ENCODE measurements at places on chromosomes 5 and 9.
A peak's percentile ranks its signal among the peaks of the same experiment; 100 is the strongest.

DNA sequence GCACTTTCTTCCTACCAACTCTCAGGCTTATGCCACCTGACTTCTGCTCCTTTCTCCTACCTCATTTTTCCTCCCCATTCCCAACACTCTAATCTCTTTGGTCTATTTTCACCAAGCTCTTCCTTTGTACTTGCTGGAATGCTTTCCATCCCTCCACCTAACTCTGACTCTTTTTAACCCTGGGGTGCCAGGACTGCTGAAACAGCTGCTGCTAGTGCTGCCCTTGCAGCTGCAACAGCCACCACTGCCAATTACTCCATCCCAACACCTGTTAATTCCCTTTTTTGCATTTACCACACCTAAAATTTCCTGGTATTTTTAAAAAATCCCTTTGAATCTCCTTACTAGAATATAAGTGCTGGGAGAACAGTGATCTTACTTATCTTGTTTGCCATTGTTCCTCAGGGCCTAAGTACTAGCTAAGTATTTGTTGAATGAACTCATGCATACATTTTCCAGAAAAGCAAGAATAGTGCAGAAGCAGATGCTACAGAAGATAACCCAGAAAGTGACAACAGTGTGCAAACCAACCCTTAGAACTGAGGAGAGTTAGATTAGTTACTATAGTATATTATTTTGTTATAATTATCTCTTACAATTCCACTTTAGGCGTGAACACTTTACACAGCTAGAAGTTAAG, 11.5 kb downstream of the NADK2 start:
- DNase-seq = no peak

- DNase-seq = peak; percentile 34
Measured at GRCh38 chr5:177494346-177495195, 2.8 kb downstream of the PDLIM7 start.

- DNase-seq = no peak
Measured at GRCh38 chr5:115306011-115306536, 9.6 kb upstream of the CCDC112 start.

DNA sequence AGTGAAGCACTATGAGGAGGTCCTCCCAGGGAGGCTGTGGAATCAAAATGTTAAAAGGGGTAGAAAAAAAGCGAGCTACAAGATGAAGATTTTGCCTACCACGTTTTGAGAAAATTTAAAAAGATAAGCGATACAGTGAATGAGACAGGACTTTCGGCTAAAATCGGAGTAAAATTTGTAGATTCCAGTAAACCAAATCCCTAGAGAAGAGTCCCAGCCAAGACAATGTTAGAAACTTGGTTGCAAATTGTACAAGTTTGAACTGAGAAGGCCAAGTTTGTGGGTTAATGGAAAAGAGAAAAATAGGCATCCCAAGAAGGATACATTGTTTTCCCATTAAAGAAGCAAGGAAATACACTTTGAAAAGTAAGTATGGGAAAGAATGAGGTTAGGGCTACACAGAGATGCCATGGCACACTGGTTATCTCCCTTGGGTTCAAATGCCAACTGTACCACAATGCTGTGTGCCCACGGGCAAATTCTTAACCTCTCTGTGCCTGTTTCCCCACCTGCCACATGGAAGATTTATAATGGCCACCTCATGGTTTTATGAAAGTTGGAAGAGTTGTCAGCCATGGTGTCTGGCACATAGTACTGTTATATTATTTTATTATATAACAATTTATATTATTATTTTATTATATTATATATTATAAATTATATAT, 16.2 kb upstream of the MGAT1 start:
- no peak for DNase-seq

GRCh38 chr5:167348251-167348926, 943.1 kb upstream of the WWC1 start:
- no peak for DNase-seq

- DNase-seq = no peak
Measured at GRCh38 chr9:126682928-126683697, 69.4 kb downstream of the LMX1B start.

- DNase-seq = no peak
Measured at GRCh38 chr5:123763201-123763600, 251.2 kb downstream of the CSNK1G3 start.

- DNase-seq = peak; percentile 56
Measured at GRCh38 chr5:180718810-180719453, 20.9 kb downstream of the OR2Y1 start.

- no peak for DNase-seq
Measured at GRCh38 chr9:35164711-35165110, 2.9 kb downstream of the UNC13B start.

- no peak for DNase-seq
Measured at GRCh38 chr9:125893277-125893676, 146.1 kb downstream of the PBX3 start.

DNA sequence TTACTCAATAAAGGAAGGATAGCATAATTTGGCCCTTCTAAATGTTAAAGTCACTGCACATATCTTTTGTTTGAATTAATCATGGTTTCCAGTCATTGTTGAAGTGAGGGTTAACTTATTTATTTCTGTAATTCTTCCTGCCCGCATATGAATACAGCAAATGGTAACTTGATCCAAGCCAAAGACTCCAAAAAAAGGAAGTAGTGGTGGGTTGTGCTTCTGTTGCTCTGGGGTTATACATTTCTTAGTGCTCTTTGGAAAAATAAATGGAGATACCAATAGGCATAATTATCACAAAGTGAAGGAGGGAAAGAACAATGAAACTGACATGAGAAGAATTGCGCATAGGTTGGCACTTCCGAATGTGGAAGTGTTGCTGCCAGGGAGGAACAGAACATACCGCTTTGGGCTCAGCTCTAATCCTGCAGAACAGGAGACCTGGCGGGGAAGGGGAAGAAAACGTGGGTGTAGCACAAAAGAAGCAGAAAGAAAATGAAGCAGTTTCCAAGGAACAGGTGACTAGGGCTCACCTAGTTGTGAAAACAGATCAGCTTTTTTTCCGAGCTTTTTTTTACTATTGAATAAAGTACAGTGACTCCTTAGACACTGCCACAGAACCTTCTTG, 69.7 kb upstream of the TAF11L2 start:
- DNase-seq = no peak

DNA sequence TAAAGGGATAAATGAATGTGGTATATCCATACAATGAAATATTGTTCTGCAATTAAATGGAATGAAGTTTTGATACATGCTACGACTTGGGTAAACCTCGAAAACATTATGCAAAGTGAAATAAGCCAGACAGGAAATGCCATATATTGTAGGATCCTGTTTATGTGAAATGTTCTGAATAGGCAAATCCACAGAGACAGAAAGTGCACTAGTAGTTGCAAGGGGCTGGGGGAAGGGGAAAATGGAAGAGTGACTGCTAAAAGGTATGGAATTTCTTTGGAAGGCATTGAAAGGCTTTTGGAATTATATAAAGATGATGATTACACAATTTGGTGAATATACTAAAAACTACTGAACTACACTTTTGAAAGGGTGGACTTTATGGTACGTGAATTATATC, 97.0 kb downstream of the FOXD1 start:
- DNase-seq = no peak

GRCh38 chr5:98530224-98530623, 243.2 kb upstream of the RGMB start:
- no peak for DNase-seq

Data from SK-MEL-5 (cell line).